Activated CD4-positive, alpha-beta T cell treated with anti-CD3 and anti-CD28 coated beads for 36 hours (primary cell): ENCODE measurements at places on chromosomes 5 and 9. TPM values are rescaled to one million over a fixed set of nuclear protein-coding genes. Genes with fewer than 3 reads are reported as not detected.

The OLFM1 gene
- not detected for total RNA-seq

The FREM1 gene
- not detected for total RNA-seq

The LCN2 gene
- not detected for total RNA-seq

The COL23A1 gene
- total RNA-seq: not detected

The MXD3 gene
- 27.2 TPM for total RNA-seq

The GPRIN1 gene
- 3.8 TPM for total RNA-seq

The PCDHGB2 gene
- 0.18 TPM for total RNA-seq

The NUDT2 gene
- total RNA-seq: 22.9 TPM

The TOR2A gene
- total RNA-seq: 11.3 TPM
